H7 (cell line): ENCODE measurements at places on chromosomes 2 and 18. TPM values are rescaled to one million over a fixed set of nuclear protein-coding genes. Genes with fewer than 3 reads are reported as not detected.

Gene PLB1
- total RNA-seq = not detected in 2 replicates

Gene LAMA1
- total RNA-seq = 17.2 and 17.5 TPM in 2 replicates

Gene SCYGR4
- not detected in 2 replicates for total RNA-seq

Gene DLGAP1
- total RNA-seq = 10.1 and 21.7 TPM in 2 replicates

DNA sequence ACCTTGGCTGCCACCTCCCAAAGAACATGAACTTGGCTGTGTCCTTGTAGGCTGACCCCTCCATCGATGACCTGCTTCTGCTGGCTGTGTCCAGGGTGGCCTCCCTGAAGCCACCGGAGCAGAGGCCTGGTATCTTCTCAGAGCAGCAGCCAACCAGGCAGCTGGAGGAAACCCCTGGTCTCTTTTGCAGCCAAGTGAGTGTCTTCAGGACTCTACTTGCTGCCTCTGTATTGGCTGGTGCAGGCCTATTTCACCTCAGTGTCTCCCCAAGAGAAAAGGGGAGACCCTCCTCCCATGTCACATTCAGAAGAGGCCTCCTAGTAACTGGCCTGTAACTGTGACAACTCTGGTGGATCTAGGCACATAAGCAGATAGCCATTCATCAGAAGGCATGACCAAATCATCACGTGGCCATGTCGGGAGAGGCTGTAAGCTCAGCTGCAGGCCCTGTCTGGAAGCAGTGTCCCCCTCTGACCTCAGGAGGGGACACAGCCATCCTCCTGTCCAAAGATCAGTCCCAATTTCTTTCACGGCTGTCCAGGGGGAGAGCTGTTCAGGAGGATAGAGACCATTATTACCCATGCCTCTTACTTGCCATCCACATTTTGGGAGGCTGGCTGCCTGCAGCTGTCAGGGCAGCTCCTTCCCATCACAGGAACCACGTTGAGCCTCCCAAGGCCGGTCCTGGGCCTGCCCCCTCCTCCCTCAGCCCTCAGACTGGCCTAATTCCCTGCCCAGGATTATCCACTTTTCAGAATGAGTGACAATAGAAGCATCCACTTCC lies 20.9 kb upstream of the ROCK2 start:
- DNase-seq = no peak

GRCh38 chr2:11215407-11215806 lies 60.1 kb downstream of the SLC66A3 start:
- DNase-seq = no peak

GRCh38 chr2:53867169-53867568 lies 7.4 kb upstream of the GPR75 start:
- no peak for DNase-seq
